ENCODE measurements at places on chromosomes 12 and 14. TPM values are rescaled to one million over a fixed set of nuclear protein-coding genes. Genes with fewer than 3 reads are reported as not detected.

The FZD10 gene
- total RNA-seq: 5.7 TPM

The PTGDR gene
- total RNA-seq: under 0.01 TPM

The SEL1L gene
- total RNA-seq: 34.4 TPM

The POP5 gene
- total RNA-seq: 29.2 TPM

The RTN1 gene
- total RNA-seq: 2.6 TPM

The SLC10A1 gene
- total RNA-seq: not detected

The KRT72 gene
- total RNA-seq: not detected

The WSB2 gene
- 96.6 TPM for total RNA-seq

The SYT10 gene
- not detected for total RNA-seq

The PRIMA1 gene
- total RNA-seq: 0.52 TPM

The RNASE3 gene
- not detected for total RNA-seq

The STAC3 gene
- 166 TPM for total RNA-seq

The LHX5 gene
- total RNA-seq: not detected

The SERPINA6 gene
- not detected for total RNA-seq

The MNAT1 gene
- 103 TPM for total RNA-seq

The PROX2 gene
- total RNA-seq: not detected

The BHLHE41 gene
- 1.0 TPM for total RNA-seq

The GDF3 gene
- total RNA-seq: 1.0 TPM

The TMEM30B gene
- 1.6 TPM for total RNA-seq

The KLRG1 gene
- 3.7 TPM for total RNA-seq

The KCNH3 gene
- total RNA-seq: 0.52 TPM

The PRKAG1 gene
- total RNA-seq: 41.8 TPM

The KIF5A gene
- total RNA-seq: under 0.01 TPM

The RPS6KA5 gene
- total RNA-seq: 3.1 TPM

The SLC39A5 gene
- total RNA-seq: not detected

The HOXC6 gene
- total RNA-seq: 2.6 TPM

The YAF2 gene
- 19.3 TPM for total RNA-seq

The HCAR1 gene
- total RNA-seq: 0.52 TPM

The OAS1 gene
- 8.9 TPM for total RNA-seq

The GYS2 gene
- not detected for total RNA-seq

The XPOT gene
- total RNA-seq: 35.0 TPM

The TMEM229B gene
- total RNA-seq: 0.52 TPM

The COQ5 gene
- 29.7 TPM for total RNA-seq

The MBD6 gene
- total RNA-seq: 2.6 TPM

The FLRT2 gene
- 37.6 TPM for total RNA-seq

The C3AR1 gene
- total RNA-seq: 7.8 TPM

The INSM2 gene
- not detected for total RNA-seq

The ACRBP gene
- total RNA-seq: 1.0 TPM

The FAM181A gene
- total RNA-seq: not detected

The PIWIL1 gene
- not detected for total RNA-seq

The MYO1A gene
- total RNA-seq: not detected

The CCND2 gene
- 152 TPM for total RNA-seq

The ASIC1 gene
- 2.6 TPM for total RNA-seq

The CCDC196 gene
- not detected for total RNA-seq

The ASCL4 gene
- not detected for total RNA-seq

The ABCD2 gene
- total RNA-seq: 1.0 TPM

The BTG1 gene
- 26.1 TPM for total RNA-seq

The GARIN6 gene
- total RNA-seq: not detected

The ADGRD1 gene
- total RNA-seq: 7.8 TPM

The CEBPE gene
- total RNA-seq: under 0.01 TPM

The B4GALNT3 gene
- total RNA-seq: 4.2 TPM

The TAS2R8 gene
- total RNA-seq: not detected
